ENCODE measurements at places on chromosomes 6 and 20.

DNA sequence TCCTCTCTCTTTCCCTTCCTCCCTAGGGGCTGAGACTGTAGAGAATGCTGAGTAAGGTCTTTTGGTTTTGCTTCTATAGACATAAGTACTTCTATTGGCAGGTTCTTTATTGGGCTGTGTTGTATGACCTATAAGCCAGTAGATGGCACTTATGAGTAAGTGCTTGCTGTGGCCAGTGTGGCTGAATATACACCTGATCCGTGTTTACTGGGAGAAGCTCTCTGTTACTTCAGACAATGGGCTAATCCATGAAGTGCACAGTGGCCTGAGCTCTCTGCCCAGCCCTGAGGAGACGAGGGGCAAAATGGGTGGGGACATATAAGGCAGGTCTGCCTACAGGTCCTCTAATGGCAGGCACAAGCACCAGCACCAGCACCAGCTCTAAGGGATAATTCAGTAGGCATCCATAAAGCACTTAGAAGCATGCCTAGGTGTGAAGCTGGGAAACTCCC lies 610.3 kb downstream of the RNF144B start:
- peak; percentile 38 for DNase-seq

DNA sequence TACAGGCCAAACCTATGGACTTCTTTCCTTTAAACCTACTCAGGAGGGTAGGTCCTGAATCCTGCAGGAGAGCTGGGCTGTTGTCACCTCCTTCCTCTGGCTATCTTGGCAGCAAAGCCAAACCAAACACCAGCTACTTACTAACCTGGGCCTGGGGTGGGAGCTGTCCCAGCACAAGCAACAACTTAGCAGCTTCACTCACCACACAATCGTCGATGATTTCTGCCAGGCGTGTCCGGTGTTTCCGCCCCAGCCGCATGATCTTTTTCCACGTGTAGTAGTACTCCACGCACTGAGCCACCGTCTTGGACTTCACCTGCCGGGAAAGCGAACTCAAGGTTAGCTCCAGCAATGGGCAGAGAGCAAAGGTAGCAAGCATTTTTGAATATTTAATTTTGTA lies 25.4 kb upstream of the MRPS10 start:
- no peak for DNase-seq

DNA sequence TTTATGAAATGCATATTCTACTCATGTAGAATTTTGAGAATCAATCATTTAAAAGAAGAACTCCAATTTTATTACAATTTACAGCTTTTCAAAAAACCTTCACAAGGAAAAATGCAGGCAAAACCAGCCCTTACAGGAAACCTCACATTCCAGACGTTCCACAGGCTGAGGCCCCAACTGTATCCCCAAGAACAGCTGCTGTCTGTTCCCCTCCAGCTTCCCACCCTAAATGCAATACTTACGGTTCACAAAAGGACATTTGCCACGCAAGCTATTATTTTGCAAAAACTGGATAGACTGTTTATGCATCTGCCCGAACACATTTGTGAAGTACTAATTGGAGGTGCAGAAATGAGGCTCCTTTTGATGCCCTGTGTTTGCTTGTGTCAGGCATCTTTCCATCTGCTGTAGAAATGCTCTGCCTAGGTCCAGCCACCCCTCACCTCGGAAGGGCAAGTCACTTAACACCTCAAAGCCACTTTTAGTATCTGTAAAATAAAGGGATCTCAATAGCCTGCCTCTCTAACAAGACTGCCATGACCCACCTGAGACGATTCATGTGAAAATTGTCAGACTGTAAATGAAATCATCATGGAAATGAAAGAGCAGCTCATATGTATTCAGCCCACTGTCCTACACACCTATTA lies 26.5 kb downstream of the PDE10A start:
- peak; percentile 54 for DNase-seq

GRCh38 chr6:65231616-65232015 lies 475.4 kb downstream of the EYS start:
- DNase-seq = no peak

DNA sequence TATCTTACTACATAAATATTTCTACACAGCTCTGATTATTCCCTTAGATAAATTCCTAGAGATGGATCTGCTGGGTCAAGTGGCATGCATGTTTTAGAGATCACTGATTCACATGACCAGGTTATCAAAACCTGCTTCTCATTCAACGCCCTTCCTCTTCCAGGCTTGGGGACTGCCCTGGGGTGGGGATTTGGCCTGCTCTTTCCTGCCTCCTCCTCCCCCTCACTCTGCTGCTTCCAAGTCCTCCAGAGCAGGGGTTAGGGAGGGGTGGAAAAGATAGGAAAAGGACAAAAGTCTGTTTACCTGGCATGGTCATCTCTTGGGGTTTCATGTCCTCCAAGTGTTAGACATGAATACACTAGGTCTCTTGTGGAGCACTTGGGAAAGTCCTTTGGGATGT lies 105.6 kb upstream of the GPR6 start:
- no peak for DNase-seq

GRCh38 chr20:63293871-63294535 lies 1.0 kb downstream of the COL20A1 start:
- no peak for DNase-seq

DNA sequence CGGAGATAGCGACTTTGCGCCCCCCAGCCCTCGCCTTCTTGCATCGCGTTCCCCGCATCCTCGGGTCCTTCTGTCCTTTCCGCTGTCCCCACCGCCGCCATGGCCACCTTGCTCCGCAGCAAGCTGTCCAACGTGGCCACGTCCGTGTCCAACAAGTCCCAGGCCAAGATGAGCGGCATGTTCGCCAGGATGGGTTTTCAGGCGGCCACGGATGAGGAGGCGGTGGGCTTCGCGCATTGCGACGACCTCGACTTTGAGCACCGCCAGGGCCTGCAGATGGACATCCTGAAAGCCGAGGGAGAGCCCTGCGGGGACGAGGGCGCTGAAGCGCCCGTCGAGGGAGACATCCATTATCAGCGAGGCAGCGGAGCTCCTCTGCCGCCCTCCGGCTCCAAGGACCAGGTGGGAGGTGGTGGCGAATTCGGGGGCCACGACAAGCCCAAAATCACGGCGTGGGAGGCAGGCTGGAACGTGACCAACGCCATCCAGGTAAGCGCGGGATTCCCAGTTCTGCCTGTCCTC lies 401 bp downstream of the SLC32A1 start:
- DNase-seq = no peak

Data from fibroblast of villous mesenchyme (primary cell).